ENCODE measurements at places on chromosomes 5 and 9.

GRCh38 chr9:36677611-36678010, 104.9 kb downstream of the MELK start:
- no peak for DNase-seq

DNA sequence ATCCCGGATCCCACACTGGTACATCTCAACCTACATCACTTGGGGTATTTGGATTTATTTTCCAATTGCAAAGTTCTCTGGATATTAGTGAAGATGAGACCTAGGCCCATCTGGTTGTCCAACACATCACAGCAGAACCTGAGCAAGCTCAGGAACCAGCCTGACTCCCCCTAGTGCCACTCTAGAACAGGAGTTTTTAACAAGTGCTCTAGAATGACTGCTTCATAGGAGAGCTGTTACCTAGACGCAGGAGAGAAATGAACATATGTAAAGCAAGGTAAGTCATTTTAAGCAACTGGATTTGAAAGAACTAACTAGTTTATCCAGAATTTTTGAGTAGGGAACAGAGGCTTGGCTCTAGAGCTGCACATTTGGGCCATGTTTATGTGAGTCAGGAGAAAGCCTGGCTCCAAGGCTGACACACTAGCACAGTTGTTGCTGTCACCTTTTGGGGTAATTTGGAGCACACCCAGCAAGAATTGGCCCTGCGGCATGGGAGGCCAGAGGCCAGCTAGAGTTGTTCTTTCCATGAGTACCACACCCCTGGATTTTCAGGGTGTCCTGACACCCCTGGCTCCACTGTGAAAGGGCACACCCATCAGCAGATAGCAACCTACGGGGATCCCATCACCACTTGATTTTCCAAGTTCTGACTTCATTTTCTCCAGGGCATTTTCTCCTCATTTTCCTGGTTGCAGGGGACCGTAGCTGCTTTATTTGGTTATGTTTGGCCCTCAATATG, 110.9 kb upstream of the LPAR1 start:
- no peak for DNase-seq

- peak; percentile 72 for DNase-seq
Observed at GRCh38 chr5:139745800-139746690, 49.6 kb upstream of the PSD2 start.

GRCh38 chr5:139911425-139912120, 116.0 kb downstream of the PSD2 start:
- DNase-seq, result no peak

- DNase-seq, result peak; percentile 66
Observed at GRCh38 chr9:109331353-109331752, 10.5 kb upstream of the EPB41L4B start.

DNA sequence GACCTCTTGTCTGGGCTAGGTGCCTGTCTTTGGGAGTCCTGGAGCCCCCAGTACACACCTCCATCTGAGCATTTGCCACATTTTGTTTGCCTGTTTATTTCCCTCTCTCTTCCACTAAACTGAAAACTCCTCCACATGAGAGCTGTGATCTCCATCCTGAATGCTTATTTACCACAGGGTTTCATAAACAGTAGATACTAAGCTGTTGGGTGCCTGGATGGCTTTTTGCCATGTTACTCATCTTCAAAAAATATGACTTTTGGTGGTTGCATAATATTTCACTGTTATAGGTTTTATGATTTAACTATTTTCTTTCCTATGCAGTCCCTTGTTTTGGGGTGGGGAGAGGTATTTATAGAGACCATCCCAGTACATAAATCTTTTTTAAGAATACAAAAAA, 99.6 kb downstream of the APBA1 start:
- no peak for DNase-seq

- DNase-seq, result no peak
Observed at GRCh38 chr5:59832577-59833301, 60.8 kb downstream of the PDE4D start.
